Common myeloid progenitor, CD34-positive (primary cell): ENCODE measurements at places on chromosomes 6 and 20.

DNA sequence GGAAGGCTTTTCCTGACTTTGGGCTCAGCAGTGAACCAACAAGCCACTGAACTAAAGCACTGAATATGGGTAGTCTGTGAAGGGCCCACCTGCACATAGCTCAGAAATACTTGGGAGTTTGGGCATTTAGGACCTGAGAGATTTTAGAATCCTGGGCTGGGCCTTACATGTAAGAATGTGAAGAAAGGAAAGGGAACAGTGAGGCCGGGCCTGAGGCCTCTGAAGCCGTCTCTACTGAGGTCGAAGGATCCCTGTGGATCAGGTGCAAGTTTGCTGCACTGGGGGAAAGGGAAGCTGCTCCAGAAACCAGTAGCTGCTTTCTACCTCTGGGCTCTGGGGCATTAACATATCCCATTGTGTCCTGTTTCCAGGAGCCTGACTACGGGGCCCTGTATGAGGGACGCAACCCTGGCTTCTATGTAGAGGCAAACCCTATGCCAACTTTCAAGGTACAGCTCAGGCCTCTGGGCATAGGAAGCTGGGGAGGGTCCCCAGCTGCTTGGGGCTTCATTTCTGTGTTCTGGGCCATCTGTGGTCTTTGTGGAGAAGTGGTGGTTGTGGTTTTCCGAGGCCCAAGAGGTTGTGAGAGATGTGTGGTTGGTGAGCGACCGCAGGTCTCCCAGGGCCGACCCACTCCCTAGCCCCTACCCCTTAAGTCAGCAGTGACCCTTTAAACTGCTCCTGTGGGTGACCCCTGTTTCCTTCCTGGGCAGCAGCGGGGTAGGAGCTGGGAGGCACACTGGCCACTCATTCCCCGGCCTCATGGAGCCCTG lies 30.3 kb downstream of the PLCG1 start:
- DNase-seq: peak; percentile 86

- DNase-seq: no peak
These were observed 2.2 kb downstream of the SNX21 start for GRCh38 chr20:45835825-45836224.

DNA sequence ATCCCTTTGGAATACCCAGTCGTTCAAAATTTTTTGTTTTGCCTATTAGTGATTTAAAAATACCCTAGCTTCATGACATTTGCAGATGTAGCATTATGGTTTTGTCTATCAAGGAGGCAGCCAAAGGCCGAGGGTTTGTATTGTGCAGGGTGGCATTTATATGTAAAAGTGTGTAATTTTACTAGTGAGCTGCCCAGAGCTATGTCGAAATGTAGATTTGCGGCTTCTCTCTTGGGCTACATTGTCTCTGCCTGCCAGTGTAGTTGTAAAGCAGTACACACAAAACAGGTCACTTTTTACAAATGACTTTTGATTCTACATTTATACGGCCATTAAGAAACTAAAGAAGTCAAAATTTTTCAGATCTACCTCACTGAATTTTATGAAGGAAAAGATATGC lies 87.7 kb downstream of the TSHZ2 start:
- no peak for DNase-seq

GRCh38 chr6:169967687-169968086 lies 216.3 kb downstream of the ERMARD start:
- no peak for DNase-seq

DNA sequence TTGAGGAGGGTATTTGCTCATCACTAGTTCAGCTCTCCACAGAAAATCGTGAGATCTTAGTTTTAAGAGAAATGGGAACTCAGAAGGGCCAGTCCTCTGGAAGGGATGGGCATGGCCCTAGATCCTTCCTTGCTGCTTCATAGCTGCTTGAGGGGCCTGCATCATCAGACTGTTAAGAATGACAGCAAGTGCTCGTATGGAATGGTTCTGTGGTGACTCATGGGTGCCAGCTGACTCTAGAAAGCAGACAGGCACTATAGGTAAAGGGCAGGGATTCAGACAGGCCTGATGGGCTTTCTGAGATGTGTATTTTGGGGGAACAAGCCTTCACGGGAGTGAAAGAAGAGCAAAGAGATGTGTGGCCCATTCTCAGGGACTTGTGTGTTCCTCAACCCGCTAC lies 90.8 kb downstream of the MYLK4 start:
- no peak for DNase-seq

DNA sequence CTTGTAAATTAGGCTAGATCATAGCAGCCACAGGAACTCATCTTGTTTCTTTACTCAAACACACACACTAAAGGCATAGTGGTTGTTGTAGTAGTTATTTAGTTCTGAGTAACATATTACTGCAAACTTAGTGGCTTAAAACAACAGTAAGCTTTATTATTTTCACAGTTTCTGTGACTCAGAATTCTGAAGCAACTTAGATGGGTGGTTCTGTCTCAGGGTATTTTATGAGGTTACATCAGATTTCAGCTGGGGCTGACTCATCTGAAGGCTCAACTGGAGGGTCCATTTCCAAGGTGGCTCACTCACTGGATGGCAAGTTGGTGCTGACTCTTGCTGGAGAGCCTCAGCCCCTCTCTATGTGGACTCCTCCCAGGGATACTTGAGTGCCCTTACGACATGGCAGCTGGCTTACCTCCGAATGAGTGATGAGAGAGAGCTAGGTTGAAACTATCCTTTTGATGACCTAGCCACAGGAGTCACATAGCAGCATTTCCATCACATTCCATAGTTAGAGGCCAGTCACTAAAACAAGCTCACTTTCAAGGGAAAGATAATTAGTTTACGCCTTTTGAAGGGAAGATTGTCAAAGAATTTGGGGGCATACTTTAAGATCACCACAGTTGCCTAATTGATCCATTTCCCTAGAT lies 136.5 kb upstream of the PRND start:
- DNase-seq: no peak

- no peak for DNase-seq
These were observed 148.5 kb upstream of the ATXN1 start for GRCh38 chr6:16909658-16910360.

DNA sequence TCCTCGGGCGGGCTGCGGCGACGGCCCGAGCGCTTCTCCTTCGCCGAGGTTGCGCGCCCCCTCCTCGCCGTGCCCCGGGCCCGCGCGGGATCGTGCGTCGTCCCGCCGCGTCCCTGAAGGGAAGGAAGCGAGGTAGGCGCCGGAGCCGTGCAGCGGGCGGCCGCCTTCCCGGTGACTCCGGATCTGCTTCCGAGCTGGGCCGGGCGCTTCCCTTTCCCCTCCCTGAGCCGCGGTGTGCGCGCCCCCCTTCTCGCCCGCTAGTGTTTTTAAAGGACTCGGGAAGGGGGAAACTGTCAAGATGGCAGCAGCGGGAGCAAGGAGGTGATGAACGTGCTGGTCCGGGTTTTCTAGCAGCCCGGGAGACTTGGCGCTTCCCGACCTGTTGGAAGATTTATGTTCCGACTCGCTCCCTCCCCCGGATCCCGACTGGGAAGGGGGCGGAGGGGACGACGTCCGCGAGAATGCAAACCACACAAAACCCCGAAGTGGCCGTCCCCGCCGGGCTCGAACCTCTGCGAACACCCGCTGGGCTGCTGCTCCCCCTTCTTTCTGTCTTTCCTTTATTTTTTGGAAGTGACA lies 744 bp upstream of the FOXO3 start:
- no peak for DNase-seq

DNA sequence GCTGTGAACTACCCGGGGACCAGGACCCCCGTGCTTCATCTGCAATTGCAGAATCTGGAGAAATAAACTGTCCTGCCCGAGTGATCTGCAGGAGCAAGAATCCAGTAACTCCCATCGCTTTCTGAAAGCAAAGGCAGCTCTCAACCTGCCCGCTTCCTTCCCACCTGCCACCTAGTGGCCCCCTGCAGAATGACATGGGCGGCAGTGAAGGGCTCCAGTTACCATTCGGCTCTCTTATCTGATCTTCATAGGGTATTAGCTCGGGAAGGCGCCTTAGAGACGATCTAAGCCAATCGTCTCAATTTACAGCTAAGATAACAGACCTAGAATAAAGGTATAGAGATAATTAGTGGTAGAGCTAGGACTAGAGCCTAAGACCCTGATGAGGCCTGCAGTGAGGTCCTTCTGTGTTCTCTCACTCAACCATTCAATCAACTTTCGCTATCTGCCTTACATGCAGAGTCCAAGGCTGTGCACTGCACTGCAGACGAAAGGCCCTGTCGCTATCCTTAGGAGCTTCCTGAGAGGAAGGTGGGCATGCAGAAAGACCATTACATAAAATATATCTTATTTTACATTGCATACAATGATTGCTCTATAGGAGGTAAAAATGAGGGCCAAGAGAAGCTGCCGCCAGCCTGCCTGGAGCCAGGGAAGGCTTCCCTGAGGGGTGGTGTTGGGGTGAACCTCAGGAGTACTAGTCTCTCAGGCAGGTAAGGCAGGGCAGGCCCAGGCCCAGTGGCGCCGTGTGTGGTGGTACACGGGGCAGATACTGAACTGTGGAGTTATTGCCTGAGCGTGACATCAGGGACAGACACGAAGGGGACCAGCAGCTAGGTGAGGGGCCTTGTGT lies 7.1 kb upstream of the PSMG4 start:
- peak; percentile 79 for DNase-seq

DNA sequence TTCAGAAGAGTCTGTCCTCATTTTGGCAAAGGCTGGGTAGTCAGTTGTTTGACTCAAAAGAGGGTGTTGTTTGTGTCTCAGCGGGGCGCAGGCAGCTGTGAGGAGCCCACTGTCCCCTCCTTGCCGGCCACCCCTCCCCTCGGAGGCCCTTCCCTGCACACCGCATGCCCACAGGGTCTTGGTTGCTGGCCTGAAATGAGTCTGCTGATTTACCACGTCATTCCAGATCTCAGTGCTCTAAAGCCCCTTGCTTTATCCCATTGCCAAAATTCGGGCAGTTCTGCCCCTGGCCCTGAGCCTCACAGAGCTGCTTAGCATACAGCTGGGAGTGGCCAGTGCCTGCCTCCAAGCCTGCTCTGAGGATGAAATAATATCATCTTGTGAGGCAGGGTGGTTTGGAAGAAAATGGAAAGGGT lies 220.7 kb downstream of the UST start:
- DNase-seq: no peak

DNA sequence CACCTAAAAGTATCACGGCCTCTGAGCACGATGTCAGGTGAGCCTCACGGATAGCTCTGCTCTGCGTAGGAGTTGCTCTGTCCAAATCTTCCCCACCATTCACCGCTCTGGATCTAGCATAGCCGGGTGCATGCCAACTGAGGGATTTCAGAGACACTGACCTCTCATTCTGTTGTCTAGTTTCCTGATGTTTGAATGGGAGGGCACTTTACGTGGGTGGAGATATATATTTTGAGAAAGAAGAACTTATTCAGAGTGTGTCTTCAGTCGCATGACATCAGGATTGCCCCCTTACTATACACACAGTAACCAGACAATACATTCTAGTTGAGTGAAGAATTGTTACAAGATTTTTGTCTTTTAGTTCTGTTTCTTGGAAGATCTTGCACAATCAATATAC lies 96.5 kb upstream of the CITED2 start:
- DNase-seq: no peak

GRCh38 chr6:121876721-121877120 lies 441.3 kb downstream of the GJA1 start:
- DNase-seq: no peak

DNA sequence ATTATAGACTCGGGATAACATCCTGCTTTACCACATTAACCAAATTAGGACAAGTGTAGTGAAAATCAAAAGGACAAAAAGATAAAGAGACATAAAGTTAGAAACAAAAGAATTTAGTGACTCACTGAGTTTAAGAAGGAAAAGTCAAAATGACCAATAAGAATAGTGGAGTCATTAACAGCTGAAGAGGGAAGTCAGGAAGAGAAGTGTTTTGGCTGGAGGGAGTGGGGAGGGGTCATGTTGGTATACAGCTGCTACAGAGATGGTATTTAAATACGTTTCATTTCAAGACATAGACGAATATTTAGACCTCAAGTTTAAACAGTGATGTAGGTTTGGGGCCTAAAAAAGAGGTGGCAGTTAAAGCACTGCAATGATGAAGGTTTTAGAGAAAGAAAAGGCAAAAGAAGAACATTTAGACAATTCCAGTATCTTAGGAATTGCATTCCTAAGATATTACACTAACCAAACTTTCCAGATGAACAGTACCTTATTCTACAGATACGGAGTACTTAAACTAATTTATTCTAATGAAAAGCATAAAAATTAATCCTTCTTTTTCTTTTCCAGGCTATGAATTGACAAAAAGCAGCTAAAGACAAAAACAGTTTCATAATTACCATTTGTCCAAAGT lies 10.6 kb downstream of the FKBP5 start:
- DNase-seq: no peak

- peak; percentile 52 for DNase-seq
These were observed 227.5 kb upstream of the MYLIP start for GRCh38 chr6:15901141-15902115.
